ENCODE measurements at places on chromosomes 4 and X. TPM values are rescaled to one million over a fixed set of nuclear protein-coding genes. Genes with fewer than 3 reads are reported as not detected.

- no peak for DNase-seq
Measured at GRCh38 chr4:153466949-153467896, 1.1 kb downstream of the TMEM131L start.

RNF150 gene
- 0.21 TPM for polyA plus RNA-seq

MAGEA9B gene
- not detected for polyA plus RNA-seq

HSFX4 gene
- not detected for polyA plus RNA-seq

STATH gene
- not detected for polyA plus RNA-seq

- DNase-seq: no peak
Measured at GRCh38 chr4:174739576-174739975, 89.5 kb downstream of the GLRA3 start.

DNA sequence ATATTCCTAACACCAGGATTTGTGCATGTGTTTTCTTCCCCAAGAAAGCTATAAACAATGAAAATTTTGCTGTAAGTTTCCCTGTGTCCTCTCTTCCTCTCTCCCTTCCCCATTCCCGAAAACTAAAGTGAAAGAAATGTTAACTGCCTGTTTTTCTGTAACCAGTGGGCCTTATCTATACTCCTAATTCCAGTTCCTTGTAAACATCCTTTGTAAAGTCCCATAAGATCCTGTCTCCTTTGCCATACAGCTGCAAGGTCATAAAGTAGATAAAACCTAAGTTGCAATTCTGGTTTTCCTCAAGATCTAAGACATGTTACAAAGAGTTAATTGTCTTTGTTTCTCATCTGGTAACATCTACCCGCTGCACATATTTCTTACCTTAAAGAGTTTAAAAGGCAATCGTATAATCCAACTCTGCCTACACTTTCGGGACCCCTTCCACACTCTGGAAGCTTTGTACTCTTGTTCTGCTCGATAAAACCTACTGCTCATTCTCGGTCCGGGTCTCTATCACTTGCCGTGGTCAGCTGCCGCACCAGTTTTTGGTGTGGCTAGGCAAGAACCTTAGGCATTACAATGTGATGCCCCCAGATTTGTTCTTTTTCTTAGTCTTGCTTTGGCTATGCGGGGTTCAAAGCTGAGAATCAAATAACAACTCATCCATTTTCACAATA lies 20.5 kb downstream of the UGT2B7 start:
- DNase-seq: no peak

- DNase-seq: no peak
Measured at GRCh38 chr4:182553653-182554052, 310.5 kb downstream of the TENM3 start.

RS1 gene
- not detected for polyA plus RNA-seq

GRCh38 chr4:36133658-36134057 lies 110.7 kb downstream of the ARAP2 start:
- no peak for DNase-seq

DNA sequence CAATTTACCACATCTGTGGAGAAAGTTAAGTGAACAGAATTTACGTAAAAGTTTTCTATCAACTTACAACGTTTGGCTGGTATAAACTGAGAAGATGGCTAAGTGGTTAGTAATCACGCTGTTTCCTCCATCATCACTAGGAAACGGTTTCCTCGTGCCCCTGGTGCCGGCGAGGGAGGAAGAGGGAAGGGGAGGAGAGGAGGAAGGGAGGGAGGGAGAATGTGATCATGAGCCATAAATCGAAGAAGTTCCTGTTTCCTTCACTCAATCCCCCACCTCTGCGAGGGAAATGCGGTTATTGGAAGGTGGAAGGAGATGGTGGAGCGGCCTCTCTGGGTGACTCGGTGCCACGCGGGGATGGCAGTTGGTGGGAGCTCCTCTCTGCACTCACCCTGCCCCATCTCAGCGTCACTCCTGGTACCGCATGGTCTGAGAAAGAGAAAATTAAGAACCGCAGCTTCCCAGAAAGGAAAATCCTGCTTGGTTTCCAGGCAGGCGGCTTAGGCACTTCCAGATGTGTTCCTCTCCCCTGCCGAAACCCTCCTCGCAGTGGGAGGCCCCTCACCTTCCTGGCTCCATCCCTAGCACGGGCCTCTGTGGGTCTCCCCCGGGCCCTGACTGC lies 216.8 kb downstream of the AFAP1 start:
- no peak for DNase-seq

PLAC8 gene
- polyA plus RNA-seq: 1.7 TPM

DNA sequence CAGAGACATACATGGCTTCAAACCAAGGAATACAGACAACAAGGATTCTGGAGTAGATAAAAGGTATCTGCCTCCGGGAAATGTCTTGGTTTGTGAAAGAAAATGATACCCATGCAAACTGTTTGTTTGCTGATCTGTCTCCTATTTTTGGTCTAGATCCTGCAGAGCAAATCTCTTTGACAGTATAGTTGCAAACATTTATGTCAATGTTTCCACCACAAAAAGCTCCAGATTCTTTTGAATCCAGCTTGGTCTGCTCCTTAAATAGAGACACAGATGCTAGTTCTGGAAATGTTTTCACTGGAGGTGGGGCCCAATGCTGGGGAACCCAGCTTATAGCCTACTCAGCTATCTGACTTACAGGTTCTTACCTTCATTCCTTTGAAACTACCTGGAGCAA lies 119.7 kb downstream of the ATG4A start:
- DNase-seq: no peak

DNA sequence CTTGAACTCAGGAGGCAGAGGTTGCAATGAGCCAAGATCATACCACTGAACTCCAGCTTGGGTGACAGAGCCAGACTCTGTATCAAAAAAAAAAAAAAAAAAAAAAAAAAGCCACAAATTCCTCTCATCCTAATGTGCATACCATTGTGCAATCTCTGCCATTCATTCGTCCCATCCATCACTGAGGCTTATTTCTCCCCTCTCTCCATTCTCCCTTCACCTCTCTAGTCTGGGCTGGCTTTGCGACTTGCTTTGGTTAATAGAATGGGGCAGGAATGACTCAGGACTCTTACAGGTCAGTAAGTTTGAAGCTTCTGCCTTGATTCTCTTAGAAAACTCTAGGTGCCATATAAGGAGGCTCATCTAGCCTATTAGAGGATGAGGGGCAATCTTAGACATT lies 60.3 kb upstream of the DDX3X start:
- peak; percentile 23 for DNase-seq

UGT2B15 gene
- polyA plus RNA-seq: 0.08 TPM

- DNase-seq: no peak
Measured at GRCh38 chr4:157165935-157166610, 54.5 kb upstream of the GRIA2 start.

TMEM156 gene
- 10.4 TPM for polyA plus RNA-seq

DNA sequence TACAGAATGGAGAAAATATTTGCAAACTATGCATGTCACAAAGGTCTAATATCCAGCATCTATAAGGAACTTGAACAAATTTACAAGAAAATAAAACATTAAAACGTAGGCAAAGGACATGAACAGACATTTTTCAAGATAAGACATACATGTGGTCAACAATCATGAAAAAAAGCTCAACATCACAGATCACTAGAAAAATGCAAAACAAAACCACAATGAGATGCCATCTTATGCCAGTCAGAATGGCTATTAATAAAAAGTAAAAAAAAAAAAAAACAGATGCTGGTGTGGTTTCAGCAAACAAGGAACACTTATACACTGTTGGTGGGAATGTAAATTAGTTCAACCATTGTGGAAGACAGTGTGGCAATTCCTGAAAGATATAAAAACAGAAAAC lies 75.8 kb upstream of the IL13RA2 start:
- no peak for DNase-seq

DNA sequence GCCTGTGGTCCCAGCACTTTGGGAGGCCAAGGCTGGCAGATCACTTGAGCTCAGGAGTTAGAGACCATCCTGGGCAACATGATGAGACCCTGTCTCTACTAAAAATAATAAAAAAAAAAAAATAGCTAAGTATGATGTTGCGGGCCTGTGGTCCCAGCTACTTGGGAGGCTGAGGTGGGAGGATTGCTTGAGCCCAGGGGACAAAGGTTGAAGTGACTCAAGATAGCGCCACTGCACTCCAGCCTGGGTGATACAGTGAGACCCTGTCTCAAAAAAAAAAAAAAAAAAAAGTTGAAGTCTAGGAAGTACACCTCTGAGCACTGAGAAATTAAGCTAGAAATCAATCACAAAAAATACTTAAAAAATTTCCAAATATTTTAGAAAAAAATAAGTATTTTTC lies 86.5 kb downstream of the FRAS1 start:
- no peak for DNase-seq

DNA sequence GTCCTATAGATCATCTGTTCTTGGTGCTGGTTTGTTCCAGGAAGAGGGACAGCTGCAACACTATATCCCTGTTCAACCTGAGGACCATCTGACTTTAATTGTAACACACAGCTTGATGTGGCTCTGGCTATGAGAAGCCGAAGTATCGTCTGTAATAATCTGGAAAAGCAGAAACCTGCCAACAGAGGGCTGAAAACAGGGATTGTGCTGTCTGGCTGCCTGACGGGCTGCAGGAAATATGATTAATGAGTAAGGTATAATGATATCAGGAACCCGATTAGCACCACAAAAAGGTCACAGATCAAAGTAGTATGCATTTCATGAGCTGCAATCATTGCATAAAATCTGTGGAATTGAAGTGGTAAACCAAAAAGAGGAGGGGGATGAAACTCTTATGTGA lies 170.4 kb upstream of the MAB21L2 start:
- no peak for DNase-seq

DNA sequence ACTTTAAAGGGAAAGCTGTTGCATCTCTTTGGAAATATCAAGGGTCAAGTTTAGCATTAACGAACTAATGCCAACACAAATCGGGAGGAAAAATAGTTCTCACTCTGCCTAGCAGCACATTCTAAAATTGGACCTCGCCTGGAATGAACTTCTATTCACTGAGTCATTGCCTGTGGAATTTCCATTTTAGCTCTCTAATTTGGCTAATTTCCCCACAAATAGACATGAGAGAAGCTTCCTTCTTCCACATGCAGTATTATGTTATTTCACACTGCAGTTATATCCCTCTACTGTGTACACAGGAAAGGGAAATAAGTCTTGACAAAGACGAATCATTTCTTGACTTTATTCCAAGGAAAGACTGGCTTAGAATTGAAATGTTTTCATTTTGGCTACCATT lies 9.3 kb downstream of the ZXDA start:
- DNase-seq: no peak

EDA gene
- 0.20 TPM for polyA plus RNA-seq

SUPT20HL1 gene
- not detected for polyA plus RNA-seq

NLGN4X gene
- 0.06 TPM for polyA plus RNA-seq

SYNPO2 gene
- polyA plus RNA-seq: 2.5 TPM

GEMIN8 gene
- 14.2 TPM for polyA plus RNA-seq

DNA sequence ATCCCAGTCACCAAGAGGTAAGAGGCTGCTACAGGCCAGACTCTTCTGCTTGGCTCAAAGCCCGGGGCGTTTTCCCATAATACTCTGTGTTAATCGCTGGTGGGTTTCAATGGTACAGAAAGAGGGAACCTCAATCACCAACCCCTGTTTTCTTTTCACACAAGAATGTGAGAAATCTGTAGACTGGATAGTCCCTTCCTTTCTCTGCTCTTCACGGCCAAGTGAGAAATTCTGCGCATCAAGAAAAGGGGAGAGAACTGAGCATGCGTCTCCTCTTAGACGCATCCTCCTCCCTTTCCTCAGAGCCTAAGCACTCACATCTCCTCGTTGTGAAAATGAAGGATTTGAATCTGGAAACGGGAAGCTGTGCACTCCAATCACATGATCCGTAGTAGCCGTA lies 64.7 kb downstream of the CLNK start:
- DNase-seq: no peak

DNA sequence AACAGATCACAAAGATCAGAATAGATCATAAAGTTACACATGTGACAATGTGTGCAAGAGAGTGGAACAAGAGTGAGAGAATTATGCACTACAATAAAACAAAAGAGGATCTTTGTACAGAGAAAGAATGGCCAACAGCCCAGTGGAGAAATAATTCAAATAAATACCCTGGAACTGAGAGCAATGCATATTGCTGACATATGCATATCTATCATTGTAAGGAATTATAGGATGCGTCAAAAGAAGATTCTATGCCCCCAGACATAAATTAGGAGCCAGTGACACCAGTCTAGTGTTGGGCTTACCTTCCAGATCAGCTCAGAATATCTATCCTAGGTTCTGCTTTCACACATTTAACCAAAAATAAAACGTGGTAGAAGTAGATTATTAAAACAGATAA lies 320.1 kb upstream of the VCX start:
- no peak for DNase-seq

- peak; percentile 44 for DNase-seq
Measured at GRCh38 chr4:163679189-163679588, 184.7 kb downstream of the TMA16 start.

DNA sequence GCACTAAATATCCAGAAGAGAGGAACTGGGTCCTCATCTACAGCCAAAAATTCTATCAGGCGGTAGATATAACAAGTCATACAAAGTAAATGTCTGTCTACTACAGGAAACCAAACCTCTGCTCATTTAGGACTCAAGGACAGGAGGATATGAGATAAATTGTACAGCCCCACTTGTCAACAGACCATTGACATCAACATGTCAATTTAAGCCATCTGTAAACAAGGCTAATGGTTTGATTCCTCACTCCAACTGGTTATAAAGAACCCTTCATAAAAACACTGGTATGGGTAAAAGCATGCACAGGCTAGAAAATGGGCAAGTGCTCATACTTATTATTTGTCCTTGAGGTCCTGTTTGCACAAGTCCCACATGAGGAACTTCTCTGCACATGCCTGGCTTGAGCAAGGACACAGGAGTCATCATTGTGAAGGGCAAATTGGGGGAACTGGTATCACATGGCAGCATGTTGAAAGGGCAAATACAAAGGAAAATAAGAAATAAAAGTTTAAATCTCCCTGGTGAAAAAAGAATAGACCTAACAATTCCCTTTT lies 13.2 kb downstream of the RTL8B start:
- DNase-seq: no peak

GRCh38 chr4:38294238-38294637 lies 334.0 kb downstream of the PTTG2 start:
- DNase-seq: no peak

RNF4 gene
- polyA plus RNA-seq: 65.8 TPM

MAGED1 gene
- 79.5 TPM for polyA plus RNA-seq

SMR3B gene
- polyA plus RNA-seq: not detected

GUF1 gene
- polyA plus RNA-seq: 10.7 TPM

MAGEA8 gene
- polyA plus RNA-seq: not detected

NRK gene
- polyA plus RNA-seq: not detected

DNA sequence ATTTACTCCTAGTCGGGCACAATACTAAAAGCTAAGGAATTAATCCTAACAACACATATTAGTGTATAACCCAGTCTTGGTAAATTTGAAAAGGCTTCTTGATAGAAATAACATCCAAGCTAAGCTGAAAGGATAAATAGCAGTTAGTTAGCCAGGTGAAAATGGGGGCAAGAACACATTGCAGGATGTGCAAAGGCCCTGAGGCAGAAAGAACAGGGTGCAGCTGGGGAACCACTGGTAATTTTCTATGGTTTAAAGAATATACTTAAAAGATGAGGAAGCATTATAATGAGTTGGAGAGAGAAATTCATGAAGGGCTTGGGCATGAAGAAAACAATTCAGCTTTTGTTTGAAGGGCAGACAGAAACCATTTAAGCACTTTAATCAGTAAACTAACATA lies 689.0 kb downstream of the ADGRL3 start:
- no peak for DNase-seq

PRDM5 gene
- polyA plus RNA-seq: 6.5 TPM
